Lower leg skin (tissue), 4 donors: ENCODE measurements at places on chromosomes 7 and 10.

DNA sequence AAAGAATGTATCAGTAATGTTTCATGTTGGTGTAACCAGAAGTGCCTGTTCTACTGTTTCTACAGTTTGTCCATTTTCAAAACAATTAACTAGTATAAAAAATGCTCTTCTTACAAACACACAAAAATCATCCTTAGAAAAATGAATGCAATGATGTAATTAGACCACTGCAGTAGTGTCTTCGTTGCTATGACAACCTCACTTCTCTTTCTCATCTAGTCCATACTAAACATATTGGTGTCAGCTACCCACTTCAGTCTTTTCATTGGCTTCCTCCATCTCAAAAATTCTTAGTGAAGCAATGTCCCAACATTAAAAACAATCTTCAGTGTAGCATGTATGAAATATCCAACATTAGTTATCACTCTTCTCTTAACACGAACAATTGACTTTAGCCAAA, 1265.8 kb downstream of the REEP3 start:
- no peak for DNase-seq

DNA sequence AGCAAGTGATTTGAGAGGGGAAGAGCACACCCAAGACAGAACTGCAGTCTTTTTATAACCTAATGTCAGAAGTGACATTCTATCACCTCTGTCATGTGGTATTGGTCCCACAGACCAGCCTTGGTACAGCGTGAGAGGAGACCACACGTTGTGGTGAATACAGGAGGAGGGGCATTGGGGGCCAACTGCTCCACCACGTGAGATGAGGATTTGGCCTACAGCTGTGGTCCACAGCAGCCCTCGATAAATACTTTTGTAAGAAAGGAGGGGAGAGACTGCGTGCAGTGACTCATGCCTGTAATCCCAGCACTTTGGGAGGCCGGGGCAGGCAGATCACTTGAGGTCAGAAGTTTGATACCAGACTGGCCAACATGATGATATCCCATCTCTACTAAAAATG, 243.1 kb downstream of the FGFR2 start:
- DNase-seq = no peak

DNA sequence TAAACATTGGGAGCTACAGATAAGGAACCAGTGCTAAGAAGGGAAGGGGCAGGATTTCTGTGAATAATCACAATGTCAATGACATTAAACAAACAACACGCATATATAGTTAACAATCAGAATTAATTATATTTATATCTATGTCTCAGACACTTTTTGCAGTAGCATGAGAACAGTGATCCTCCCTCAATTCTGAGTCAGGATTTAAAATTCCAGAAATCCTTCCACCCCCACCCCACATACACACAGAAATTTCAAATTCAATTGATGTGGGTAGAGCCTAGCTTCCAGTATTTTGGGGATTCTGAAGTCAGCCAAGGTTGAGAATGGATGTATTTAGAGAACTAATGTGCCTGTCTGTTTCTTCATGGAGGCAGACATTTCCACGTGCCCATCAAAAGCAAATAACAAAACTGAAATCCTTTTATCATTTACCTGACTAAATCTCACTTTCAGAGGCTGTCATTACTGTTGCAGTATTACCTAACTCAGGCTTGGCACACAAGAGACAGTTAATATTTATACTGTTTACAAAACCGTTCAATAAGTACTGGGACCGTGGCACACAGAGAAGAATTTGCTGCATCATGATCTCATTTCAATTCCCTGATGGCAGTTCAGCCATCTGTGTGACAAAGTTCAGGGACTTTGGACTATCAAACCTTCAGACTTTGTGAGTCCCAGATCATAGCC, 116.6 kb upstream of the PALS2 start:
- DNase-seq = no peak

DNA sequence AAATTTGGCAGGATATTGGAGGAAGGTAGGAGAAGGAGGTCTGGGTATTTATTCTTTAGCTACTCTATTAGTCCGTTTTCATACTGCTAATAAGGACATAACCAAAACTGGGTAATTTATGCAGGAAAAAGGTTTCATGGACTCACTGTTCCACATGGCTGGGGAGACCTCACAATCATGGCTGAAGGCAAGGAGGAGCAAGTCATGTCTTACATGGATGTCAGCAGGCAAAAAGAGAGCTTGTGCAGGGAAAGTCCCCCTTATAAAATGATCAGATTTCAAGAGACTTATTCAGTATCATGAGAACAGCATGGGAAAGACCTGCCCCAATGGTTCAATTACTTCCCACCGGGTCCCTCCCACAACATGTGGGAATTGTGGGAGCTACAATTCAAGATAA, 1.9 kb upstream of the INMT start:
- DNase-seq = no peak

GRCh38 chr7:45220846-45221618, 63.4 kb downstream of the RAMP3 start:
- DNase-seq = peak; percentile 25

DNA sequence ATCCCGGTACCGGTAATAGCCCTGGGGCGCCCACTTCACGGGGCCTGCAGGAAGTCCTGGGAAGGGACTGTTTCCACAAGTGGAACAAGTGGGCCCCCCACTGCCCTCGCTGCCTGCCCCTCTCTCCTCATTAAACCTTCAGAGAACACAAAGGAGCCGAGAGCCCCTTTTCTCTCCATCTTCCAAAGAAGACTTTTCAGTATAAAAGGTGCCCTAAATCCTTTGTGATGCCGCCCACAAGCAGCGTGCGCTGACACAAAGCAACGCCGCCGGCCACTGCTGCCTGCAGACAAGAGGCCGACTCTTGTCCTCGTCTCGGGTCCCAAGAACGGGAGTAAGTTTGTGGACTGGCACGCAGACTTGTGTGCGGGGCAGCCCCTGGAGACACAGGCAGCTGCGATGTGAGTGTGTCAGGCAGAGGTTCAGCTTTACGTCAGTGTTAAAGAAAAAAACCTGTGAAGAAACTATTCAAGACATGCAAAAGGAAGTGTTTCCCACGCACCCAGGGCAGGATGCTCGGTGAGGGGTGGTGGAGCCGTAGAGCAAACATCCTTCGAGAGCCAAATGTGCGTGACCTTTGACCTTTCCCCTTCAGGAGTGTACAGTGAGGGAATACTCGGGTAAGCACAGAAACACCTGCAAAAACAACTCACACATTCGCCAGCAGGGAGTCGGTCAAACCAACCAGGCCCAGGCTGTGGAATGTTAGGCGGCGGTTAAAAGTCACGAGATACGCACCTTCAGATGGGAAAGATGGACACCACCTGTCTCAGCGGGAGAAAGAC, 118.2 kb downstream of the VIPR2 start:
- no peak for DNase-seq

- no peak for DNase-seq
Observed at GRCh38 chr10:13528875-13529713, at the start of gene BEND7. BEND7 (minus strand) TSS chr10:13529014; CDS start chr10:13528533, 481 bp downstream.

DNA sequence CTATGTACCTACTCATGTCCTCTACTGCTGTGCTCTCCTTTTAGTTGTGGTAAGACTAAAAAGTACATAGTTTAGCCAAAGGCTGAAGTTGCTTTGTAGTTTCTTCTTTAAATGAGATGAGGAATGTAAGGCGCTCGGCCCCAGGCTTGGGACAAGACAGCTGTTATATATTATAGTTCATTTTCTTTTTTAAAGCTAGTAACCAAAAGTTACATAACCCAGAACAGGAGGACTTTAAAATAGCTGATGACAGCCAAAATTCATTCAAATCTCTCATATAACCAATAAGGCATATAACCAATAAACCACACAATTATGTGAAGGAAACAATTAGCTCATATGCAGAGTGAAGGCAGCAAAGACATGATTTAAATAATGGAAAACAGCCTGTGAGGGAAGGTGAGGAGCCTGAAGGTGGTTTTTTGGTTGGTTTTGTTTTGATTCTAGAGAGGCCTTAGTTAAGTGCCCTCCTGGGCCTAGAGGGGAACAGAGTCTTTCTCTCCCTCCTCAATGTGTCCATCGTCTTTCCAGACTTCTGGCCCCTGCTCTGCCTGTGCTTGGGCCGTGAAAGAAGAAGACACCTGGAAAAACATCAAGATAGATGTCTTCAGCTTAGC, 35.8 kb downstream of the SLC26A4 start:
- no peak for DNase-seq

GRCh38 chr10:33453081-33454025, 118.9 kb upstream of the NRP1 start:
- no peak for DNase-seq

DNA sequence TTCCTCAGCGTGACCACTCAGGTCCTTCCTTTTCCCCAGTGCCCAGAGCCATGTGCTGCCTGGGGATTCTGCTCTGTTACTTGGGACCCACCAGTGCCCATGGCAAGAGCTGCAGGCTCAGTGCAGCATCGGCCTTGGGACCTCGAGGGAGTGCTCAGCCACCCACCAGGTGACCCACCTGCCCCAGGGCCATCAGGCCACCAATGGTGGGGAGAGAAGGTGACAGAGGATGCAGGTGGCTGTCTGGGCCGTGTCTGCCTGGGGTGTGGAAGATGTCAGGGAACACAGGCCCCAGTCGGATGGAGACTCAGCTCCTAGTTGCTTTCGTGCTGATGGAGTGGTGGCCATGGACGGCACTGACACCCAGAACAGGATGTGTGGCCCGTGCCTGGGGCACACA, 104.7 kb upstream of the FAM20C start:
- no peak for DNase-seq

- DNase-seq = no peak
Observed at GRCh38 chr7:1514995-1515401, 10.8 kb upstream of the INTS1 start.

- DNase-seq = no peak
Observed at GRCh38 chr10:113226399-113226798, 276.4 kb downstream of the TCF7L2 start.

DNA sequence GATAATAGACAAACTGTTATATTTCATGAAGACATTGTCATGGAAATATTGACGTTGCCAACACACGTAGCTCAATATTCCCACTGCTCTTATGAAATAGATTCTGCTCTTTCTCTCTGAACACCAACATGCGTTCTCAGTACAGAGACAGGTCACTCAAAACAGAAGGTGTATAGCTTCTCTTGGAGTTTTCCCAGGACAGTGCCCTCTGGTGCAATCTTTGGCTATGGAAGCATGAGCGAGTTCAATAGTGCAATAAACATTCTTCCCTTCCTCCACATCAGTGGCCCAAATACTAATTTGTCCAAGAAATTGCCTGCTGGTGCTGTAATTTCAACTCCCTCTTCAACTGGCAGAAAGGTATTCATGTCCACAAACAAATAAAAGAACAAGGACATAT, 145.3 kb downstream of the MAGI2 start:
- DNase-seq = no peak

- no peak for DNase-seq
Observed at GRCh38 chr7:107208563-107208962, 39.8 kb downstream of the HBP1 start.

DNA sequence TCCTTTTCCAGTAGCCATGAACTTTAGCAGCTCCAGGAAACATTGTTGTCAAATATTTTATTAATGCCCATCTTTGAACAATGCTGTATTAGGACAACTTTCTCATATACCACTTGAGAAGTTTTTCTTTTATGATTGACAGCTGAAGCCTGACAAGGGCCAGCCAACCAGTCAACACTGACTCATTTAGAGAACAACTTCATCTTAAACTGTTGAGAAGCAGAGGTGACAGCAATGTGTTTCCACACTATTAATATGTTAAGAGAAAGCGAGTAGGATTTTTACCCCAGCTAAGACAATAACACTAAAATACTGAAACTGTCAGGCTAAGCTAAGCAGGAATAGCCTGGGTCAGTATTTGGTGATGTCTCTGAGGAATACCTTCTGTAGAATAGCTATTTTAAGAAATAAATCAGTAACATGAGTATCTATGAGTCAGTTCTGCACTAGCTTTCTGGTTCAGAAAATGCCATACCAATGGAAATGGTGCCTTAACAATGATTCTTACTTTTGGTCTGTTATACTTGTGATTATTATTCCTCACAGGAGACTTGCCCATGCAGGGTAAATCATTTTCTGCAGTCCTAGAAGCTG, 168.8 kb upstream of the POT1 start:
- DNase-seq = no peak

DNA sequence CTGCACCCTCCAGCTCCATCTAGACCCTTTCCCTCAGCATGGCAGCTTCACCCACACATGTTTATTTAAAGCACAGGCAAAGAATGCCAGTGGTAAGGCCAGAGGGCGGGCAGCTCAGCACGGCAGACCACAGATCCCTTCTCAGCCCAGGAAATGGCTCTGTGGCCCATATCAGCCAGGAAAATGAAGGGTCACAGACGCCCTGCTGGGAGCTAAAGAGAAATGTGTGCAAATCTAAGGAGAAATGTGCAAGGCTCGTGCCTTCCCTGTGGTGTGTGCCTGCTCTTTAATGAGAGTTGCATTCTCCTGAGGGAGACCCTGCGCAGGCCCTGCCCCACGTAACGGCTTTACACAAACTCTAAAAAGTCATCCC, 23.0 kb downstream of the PTPRN2 start:
- no peak for DNase-seq

- no peak for DNase-seq
Observed at GRCh38 chr7:3795141-3795540, 494.1 kb downstream of the SDK1 start.

DNA sequence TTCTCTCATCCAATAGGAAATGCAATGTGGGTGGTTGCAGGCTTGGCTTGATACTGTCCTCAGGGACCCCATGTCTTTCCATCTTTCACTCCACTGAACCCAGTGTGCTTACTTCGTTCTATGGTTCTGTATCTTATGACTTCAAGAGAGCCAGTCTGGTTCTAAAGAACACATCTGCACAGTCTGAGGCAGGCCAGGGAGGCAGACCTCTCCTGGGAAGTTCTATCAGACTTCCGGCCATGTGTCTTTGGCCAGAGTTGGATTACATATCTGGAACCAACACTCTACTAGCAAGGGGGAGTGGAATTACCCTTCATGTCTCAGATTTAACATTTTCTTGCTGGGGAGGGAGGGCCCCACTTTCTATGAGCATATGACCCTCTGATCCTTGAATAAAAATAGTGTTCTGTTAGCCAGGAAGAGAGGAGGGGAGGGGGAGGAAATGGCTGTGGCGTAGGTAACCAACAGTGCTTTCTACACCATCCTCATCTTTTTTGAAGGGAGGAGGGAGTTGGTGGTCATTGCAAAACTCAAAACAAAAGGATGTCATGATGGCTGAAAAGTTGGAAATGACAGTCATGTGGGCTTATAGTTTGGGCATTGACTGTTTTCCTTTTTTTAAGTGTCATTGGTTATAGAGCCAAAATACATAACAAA, 370.2 kb downstream of the GATA3 start:
- no peak for DNase-seq

GRCh38 chr7:142331941-142332340, 74.1 kb upstream of the PRSS58 start:
- no peak for DNase-seq
